A673 (cell line): ENCODE measurements at places on chromosomes 1 and 21. TPM values are rescaled to one million over a fixed set of nuclear protein-coding genes. Genes with fewer than 3 reads are reported as not detected.

TNFRSF14 gene
- 4.6 and 7.6 TPM in 2 replicates for total RNA-seq

ZNF697 gene
- total RNA-seq: 4.8 and 4.9 TPM in 2 replicates

SETDB1 gene
- 66.5 and 71.0 TPM in 2 replicates for total RNA-seq

SELP gene
- total RNA-seq: not detected in 2 replicates

TINAGL1 gene
- total RNA-seq: not detected in 2 replicates

CEP104 gene
- 47.9 and 50.8 TPM in 2 replicates for total RNA-seq

RCAN3 gene
- 7.4 and 9.1 TPM in 2 replicates for total RNA-seq

ARTN gene
- total RNA-seq: 25.1 and 28.1 TPM in 2 replicates

TFAP2E gene
- total RNA-seq: 0.52 and 0.79 TPM in 2 replicates

CD84 gene
- total RNA-seq: not detected in 2 replicates

INKA2 gene
- total RNA-seq: 0.62 and 0.74 TPM in 2 replicates

ITLN2 gene
- not detected in 2 replicates for total RNA-seq

FAM3B gene
- not detected in 2 replicates for total RNA-seq
